Left ventricle myocardium superior (tissue), 1 donor: ENCODE measurements at places on chromosomes 7 and 10. TPM values are rescaled to one million over a fixed set of nuclear protein-coding genes. Genes with fewer than 3 reads are reported as not detected.

DNA sequence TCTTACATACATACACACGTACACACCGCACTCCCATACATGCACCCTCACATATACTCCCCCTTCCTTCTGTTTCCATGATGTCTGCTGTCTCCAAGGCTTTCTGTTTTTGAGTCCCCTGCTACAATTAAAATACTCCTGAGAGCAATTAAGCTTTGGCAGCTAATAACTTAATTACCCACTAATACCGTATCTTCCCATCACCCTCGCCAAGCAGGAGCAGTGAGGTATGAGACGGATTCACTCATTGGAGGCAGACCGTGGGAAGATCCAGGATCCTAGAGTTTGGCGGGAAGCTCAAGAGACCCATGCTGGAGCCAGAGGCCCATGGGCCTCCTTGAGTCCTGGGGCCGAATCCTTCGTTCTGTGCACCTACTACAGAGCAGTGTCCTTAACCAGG lies 1.7 kb upstream of the CALN1 start:
- DNase-seq = no peak

DNA sequence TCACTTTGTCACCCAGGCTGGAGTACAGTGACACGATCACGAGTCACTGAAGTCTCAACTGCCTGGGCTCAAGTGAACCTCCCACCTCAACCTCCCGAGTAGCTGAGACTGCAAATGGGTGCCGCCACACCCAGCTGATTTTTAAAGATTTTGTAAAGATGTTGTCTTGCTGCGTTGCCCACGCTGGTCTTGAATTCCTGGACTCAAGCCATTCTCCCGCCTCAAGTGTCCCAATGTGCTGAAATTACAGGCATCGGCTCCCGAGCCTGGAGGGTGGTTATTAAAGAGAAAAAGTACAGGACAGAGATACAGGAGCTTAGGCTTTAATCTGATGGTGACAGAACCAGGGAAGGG lies 55.1 kb downstream of the KCTD7 start:
- no peak for DNase-seq

DNA sequence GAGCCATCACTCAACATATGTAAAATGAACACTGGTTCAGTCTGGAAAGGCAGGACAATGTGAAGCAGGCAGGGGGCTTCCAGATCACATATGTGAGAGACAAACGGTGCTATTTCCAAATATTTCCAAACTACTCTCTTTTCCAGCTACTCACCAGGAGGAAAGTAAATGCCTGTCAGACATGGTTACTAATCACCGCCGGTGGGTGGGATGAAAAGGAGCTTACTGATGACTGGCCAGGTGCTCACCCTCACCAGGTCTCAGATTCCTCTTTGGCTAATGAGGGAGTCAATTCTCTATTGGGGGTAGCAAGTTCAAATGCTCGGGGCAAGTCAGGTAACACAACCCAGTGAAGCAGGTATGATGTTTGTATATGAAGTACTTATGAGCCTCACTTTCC lies 9.7 kb upstream of the MSMB start:
- no peak for DNase-seq

DNA sequence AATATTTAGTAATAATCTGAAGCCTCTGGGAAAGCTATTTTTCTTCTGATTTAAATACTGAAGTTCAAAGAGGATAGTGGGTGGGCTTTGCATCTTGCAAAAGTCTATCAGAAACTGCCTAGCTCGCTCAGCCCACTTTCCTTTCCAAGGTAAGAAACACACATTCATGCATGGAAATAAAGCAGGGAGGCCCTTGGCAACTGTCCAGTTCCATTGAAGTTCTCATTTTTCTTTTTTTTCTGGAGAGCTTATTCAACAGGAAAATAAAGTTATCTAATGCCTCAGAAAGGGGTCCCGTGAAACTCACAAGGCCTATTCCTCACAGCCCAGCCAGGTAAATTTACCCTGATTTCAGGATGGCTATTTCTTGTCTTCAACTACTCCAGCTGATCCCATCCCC lies 654.9 kb downstream of the KCNMA1 start:
- DNase-seq = no peak

DNA sequence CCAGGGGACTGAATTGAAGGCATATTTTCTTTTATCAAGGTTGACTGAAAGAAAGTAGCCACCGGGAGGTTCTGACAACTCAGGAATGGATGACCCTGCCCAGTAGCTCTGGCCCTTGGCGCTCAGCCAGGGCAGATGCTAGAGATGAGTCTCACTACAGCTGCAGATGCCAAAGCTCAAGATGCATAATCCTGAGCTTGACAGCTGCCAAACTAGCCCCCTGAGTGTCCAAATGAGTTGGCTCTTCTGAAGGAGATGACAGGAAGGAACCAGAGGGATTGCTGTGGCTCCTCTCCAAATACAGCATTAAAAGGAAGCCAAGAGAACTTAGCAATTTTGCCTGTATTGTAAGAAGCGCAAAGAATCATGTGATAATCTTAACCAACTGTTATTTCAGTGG lies 78.4 kb downstream of the NXPH1 start:
- DNase-seq = peak; percentile 26

GRCh38 chr7:108226816-108227299 lies 96.7 kb upstream of the LAMB4 start:
- no peak for DNase-seq

The CEP55 gene
- 0.40 TPM for total RNA-seq
